Posterior cingulate gyrus (tissue), 11 donors: ENCODE measurements at places on chromosomes 16 and 17.

DNA sequence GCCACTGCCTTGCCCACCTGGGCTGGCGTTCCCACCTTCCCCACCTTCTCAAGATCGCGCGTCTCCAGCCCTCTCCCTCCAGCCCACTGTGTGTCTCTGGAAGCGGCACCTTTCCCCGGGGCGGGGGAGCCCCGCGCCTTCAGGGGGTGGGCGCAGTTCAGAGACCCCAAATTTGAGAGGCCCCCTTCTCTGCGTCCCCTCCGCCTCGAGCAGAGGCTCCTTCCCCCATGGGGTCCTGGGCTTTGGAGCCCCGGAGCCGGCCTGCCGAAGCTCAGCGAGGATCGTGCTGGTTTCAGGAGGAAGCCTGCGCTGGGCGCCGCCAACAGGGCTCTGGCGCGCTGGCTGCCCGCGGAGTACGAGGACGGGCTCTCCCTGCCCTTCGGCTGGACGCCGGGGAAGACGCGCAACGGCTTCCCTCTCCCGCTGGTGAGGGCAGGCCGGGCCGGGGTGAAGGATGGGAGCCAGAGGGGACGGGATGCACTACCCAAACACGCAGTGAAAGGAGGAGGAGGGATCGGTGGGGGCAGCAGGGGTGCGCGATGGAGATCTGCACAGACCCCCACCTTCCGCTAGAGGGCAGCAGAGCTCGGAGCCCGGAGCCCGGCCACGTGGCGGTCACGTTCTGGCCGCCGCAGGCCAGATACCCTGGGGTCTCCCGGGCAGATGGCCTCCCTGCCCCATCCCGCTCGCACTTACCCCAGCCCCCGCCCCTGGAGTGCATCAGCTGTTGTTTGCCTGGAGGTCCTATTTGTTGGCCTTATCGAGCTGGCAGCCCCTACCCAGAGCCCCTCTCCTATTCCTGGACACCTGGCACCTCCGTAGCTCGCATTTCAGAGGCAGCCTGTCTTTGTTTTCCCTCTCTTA lies 11.1 kb downstream of the LPO start:
- peak; percentile 67 for DNase-seq

DNA sequence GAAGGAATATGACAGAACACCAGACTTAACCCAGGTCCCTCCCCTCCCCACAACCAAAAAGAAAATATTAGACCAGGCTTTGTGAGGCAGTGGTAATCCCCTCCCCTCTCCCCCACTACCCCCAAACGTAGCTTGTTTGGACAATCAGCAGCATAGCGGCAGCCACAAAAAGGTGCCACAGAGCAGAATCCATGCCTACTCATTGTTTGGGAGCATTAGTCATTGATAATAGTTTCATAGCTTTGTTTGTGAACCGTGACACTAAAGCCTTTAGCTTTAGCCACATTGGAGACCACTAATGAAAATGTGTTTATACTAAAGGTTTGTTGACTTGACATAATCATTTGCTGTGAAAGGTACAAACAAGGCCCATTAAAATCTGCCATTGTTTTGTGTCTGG lies 65.1 kb downstream of the NUP93 start:
- no peak for DNase-seq

DNA sequence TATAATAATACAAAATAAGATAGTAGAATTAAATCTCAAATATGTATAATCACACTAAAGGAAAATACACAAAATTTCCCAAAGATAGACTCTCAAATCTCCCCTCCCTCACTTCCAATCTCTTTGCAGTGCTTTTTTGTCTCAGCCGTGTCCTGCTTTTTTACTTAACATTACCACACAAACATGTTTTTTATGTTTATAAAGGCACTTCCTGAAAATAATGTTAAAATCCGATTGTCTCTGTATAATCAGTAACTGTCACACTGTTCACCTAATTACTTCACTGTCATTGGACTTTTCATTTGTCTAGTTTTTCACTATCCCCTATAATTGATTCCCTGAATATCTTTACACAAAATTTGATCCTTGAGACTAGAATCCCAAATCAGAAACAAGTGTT lies 38.2 kb upstream of the ALDH3A2 start:
- no peak for DNase-seq

DNA sequence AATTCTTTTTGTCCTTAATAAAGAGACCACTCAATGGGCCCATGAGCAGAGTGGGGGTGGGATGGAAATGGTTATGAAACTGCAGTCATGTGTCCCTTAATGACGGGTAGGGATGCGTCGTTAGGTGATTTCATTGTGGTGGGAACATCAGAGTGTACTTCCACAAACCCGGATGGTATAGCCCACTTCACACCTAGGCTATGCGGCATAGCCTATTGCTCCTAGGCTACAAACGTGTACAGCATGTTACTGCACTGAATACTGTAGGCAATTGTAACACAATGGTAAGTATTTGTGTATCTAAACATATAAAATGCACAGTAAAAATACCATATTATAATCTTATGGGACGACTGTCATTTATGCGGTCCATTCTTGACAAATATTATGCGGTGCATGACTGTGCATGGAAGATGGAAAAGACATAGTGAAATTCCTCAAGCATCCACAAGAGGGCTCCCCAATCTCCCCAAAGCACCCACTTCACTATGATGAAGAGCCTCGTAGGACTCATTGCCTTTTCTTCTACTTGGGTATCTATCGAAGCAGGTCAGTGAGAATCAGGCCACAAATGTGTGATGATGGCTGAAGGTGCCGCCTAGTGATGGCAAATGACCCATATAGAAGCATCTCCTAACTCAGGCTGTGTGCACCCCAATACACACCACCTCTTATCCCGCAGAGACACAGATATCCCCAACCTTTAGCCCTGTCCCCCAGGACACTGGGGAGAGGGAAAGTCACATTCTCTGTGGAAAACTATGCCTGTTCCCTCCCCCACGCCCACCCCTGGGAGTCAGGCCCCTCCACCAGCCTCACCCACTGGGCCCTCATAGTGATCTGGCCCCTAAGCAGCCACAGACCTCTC lies 43.5 kb downstream of the TBX21 start:
- DNase-seq: no peak

GRCh38 chr16:2371421-2371820 lies 30.9 kb upstream of the ABCA3 start:
- DNase-seq: no peak

- no peak for DNase-seq
Measured at GRCh38 chr16:12885742-12886141, 15.7 kb upstream of the SHISA9 start.

DNA sequence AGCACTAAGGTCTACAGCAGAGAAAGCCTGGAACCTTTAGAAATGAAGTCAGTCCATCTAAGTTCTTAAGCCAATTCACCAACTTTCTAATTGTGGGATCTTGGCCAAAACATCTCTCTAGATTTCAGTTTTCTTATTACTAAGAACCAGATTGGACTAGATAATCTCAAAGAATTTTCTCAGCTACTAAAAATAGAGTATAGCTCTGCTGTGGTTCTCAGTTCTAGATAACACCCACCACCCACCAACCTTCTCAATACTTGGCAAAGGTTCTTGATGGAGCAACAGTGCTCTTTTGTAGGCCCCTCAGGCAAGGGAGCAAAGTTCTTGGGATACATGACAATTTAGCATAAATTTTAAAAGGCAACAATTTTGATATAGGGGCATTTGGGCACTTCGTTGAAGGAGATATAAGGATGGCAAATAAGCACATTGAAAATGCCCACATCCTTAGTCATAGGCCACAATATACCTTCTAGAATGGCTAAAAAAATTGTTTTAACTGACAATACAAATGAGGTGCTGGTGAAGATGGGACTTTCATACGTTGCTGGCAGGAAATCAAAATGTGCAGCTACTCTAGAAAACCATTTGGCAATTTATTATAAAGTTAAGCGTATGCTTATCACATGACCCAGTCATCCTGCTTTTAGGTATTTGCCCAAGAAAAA lies 74.4 kb upstream of the TMEM132E start:
- DNase-seq: no peak

- no peak for DNase-seq
Measured at GRCh38 chr17:57466017-57466471, 209.7 kb downstream of the MSI2 start.

- DNase-seq: no peak
Measured at GRCh38 chr16:85265161-85265784, 153.0 kb upstream of the CIBAR2 start.
